ENCODE measurements at places on chromosomes 13 and 19.

- DNase-seq = no peak
Measured at GRCh38 chr19:19549804-19550464, 11.9 kb downstream of the CILP2 start.

DNA sequence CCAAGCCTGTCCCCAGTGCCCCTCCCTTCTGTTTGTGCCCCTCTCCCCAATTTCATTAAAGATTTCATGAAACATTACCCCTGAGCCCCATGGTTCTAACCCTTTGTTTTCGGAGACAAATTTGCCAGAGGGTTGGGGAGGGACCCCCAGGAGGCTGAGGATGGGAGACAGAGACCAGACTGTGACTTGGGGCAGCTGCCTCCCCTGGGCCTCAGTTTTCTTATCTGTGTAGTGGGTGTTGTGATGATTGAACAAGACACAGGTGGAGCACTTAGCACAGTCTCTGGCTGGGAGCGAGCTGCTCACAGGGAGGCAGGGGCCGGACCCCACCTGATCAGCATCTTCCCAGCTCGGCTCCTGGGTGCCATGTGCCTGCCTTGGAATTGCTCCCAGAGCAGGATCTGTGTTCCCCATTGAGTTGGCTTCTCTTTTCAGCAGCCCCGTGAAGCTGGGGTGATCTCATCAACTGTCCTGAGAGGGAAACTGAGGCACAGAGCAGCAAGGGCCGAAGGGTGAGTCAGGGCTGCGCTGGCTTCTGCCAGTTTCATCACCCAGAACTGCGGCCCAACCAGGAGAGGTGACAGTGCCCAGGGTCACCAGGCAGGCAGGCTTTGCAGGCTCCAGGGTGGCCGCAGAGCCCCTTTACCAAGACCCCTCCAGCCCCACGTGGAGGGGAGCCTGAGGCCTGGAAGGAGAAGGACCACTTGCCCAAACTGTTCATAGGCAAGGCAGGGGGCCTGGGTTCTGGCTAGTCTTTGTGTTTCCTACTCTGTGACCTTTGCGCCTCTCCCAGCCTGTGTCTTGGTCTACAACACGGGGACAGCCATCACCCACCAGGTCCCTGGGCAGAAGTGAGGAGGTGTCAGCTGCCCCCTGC, 6.9 kb downstream of the IRF3 start:
- DNase-seq = no peak

DNA sequence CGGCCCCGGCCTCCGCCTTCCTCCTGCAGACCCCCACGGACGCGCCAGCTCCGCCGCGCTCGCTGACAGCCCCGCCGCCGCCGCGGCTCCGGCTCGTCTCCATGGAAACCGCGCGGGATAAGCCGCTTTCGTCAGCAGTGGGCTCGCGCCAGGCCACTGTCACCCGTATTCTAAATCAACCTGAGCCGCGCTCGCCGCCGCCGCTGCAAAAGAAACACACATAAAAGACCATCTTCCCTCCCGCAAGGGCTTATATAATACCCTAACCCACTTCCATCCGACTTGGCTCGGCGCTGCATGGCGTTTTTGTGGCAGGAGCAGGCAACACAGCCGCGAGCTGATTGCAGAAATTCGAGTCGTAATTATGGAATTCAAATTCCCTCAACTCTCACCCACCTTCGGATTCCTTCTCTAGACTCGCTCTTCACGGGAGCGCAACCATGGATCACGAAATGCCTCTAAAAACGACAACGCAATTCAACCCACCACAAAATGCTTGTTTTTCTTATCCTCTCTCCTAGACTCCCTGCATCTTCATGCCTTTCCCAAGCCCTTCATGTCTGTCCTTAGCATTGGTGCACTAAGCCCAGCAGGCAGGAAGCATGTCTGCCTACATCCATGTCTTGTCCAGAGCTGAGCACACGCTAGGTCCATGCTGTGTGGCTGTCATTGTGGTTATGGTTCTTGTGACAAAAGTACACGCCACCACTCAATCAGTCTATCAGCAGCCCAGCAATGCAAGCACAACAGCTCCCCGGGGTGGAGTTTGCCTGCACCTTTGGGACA, at the start of gene AMER2:
AMER2 (minus strand) TSS at position 772 of the 786 bp plus-strand sequence; CDS start at position 103, 669 bp downstream.
- no peak for DNase-seq

DNA sequence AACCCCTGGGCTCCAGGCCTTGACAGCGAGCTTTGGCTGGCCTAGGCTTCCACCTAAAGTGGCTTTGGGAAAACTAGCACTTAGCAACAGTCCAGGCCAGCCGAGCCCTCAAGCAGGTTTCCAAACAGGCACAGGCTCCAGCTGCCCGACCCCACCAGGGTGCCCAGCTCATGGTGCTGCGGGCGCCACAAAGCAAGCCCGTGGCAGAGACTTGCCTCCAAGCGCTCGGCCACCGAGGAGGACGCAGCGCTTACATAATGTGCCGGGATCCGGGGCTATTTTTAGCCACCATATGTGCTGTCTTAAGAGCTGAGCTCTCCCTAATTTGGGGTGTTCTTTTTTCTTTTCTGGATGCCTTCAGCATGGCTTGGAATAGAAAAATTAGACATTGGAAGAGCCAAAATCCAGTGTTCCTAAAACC, 56.1 kb upstream of the F7 start:
- DNase-seq = no peak

- no peak for DNase-seq
Measured at GRCh38 chr13:73039201-73040108, 19.4 kb upstream of the KLF5 start.

- DNase-seq = no peak
Measured at GRCh38 chr13:94382517-94382916, 97.0 kb downstream of the DCT start.

GRCh38 chr19:7658219-7658686, 10.6 kb upstream of the RETN start:
- DNase-seq = no peak

DNA sequence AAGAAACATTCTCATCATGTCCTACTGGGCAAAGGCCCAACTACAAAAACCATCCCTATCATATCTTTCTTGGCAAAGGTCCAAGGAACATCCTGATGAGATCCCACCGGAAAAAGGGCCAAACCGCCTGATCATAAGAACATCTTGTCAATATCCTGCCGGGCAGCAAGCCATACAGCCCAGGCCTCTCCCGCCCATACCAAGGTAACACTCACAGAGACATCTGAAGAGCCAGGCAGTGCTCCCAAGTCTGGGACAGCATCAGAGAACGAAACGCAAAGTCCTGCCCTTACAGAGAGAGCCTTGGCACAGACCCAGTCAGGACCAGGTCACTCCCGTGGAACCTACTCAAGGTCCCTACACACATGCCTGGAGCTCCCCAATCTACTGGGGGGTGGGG, 18.5 kb upstream of the ZNF331 start:
- DNase-seq = no peak

DNA sequence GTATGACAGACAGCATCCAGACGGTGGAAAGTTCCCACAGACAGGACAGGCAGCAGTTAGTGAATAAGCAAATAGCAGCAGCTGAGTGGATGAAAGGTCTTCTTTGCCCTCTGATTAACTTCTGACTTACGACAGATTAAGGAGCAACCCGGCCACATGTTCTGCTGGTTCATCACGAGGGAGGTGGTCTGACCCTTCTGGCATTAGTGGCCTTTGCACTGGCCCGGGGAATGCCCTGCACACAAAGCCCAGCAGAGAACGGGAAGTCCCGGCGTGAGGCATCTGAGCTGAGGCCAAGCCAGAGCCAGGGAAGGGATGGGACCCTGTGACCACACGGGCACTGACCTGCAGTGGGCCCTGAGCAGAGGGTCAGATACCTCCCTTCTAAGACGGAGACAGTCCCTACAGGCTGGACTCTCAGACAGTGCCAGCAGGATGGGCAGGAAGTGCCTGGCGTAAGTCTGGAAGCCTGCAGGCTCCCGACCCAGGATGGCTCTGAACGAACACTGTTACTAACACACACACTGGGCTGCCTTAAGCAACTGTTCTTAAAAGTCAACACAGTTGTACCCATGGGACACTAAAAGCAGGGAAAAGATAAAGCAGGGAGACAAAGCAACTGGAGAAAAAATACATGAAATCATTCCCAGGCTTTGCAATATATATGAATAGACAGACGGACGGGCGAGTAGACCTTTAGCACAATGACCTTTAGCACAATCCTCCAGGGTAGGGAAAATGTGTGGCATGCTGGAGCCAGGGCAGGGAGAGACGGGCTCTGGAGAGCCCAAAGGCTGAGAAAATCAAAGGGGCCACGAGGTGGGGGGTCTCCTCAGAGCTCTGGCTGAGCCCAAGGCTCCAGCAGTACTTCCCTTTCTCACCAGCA, 6.3 kb downstream of the C19orf12 start:
- DNase-seq = no peak

GRCh38 chr19:1008268-1009040, 8.2 kb downstream of the GRIN3B start:
- DNase-seq = no peak

DNA sequence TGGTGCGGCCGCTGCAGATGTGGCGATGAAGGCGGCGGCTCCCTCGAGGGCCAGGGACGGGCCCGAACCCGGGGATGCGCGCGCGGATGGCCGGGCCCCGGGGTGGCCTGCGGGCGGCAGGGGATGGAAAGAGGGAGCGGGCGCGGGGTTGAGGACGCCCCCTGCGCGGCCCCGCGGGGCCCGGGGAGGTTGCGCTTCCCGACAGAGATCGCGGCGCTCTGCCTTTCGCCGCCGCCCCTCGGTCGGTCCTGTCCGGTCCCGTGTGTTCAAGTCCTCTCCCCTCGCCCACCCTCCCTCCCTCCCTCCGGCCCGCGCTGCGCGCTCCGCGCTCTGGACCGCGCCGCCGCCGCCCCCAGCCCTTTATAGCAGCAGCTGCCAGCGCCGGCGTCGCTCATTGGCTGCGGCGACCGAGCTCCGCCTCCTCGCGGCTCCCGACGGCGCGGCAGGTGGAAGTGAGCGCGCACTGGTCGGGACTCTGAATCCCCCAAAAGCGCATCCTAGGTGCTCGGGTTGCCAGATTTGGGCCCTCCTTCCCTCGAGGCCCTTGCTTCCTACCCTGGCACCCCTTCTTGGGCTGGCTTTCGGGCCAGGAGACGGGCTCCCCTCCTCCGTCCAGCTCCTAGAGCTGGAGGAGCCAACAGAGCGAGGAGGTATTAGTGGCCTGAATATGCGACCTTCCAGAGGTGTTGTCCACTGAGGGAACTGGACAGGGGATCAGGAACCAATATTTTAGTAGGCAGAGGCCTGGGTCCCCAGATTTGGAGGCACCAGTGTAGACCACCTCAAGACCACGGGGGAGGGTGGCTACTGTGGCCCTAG, at the start of gene ELAVL3:
ELAVL3 (minus strand) TSS at position 332 of the 819 bp plus-strand sequence. CDS start 438 bp downstream, outside the sequence.
- no peak for DNase-seq

DNA sequence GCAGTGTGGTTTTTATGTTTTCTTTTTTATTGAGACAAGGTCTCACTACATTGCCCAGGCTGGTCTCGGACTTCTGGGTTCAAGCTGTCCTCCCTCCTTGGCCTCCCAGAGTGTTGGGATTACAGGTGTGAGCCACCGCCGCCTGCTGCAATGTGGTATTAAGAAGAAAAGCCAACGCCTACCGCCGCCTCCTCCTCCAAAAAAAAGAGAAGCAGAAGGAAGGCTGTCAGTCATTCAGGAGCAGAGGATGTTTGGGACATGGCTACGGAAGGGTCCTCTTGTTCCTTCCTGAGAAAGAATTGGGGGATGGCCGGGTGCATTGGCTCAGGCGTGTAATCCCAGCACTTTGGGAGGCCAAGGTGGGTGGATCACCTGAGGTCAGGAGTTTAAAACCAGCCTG, 1.2 kb downstream of the PPP1R37 start:
- no peak for DNase-seq

DNA sequence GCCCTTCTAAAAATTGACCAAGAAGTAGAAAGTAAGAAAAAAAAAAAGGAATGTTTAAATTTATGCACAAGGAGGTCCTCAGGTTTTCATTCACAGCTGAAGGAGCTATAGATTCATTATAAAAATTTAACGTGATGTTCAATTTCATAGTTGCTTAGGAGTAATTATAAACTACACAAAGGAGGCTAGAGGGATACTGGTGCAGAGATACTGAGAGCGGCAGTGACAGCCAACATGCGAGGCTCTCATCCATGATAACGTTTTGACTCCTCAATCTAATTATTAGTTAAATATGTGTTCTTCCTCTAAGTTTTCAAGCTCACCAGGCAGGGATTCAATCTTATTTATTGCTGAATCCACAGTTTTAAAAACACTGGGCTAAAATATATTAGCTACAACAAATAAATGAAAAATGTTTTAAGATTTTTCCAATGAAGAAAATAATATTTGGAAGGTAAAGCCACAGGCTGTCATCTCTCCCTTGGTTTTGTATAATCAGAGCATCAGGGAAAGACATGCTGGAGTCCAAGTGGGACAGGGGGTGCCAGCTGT, 49.8 kb upstream of the TRPC4 start:
- DNase-seq = no peak

DNA sequence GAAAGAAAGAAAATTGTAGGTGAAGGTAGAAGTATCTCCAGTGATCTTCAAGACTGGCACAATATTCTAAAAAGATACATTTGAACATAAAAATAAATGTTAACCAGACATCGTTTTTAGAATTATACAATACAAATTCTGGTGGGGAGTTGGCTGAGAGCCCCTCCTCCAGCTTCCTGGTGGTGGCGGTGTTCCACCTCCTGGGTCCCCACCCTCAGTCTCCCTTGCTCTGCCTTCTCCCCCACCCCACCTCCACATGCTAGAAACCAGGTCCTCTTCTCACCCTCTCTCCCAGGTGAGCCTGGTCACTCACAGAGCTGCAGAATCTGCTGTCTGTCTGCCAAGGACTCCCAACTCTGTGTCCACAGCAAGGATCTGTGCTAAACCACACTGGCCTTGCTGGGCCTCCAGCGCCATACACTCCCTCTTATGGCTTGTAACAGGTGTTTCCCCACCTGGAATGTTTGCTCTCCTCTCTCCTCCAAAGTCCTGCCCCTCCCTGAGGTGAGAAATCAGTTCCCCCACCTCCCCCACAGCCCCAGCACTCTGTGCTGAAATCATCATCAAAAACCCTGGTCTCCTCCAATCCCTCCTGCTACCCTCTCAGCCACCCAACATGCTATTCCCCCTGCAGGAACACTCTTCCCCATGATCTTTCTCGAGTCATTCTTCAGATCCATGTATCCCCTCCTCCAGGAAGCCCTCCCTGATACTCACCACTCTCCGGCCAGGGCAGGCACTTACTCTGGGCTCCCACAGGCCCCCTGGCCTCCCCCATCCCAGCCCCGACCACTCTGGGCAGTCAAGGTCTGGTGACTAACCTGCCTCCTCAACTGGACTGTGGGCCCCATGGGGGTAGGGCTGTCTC, 20.5 kb upstream of the CYP2S1 start:
- no peak for DNase-seq
